ENCODE measurements at places on chromosomes 3 and 15.

DNA sequence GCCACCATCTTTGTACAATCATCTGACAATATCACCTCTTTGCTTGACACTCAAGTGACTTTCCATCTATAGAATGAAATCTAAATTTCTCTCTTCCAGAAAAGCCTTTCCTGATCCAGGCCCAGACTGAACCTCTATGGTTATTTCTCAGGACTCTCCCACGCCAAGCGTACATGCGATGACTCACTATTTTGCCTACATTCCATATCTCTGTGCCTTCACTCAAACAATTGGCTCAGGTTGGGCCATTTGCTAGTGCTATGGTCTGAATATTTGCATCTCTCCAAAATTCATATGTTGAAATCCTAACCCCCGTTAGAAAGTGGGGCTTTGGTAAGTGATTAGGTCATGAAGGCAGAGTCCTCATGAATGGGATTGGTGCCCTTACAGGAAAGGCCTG is 43.9 kb downstream of the ST3GAL6 start:
- no peak for DNase-seq

DNA sequence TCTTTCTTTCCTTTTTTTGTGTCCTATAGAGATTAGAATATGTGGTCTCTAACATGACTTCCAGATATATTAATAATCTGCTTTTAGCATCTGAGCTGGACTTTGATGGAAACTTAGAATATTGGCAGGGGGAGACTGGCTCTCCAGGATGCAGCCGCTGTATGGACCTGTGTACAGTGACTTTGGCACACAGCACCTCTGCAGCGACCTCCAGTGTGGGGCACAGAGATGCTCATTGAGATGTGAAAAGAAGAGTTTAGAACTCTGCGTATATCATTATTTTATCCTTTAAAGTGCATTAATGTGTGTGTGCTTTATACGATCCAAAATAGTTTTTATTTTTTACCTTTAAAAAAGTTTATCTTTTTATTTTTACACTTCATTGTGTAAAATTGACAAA is 18.3 kb downstream of the CFAP161 start:
- no peak for DNase-seq

GRCh38 chr3:151816091-151816604 is 2.2 kb downstream of the AADAC start:
- no peak for DNase-seq

GRCh38 chr3:172246107-172246844 is 202.0 kb downstream of the GHSR start:
- no peak for DNase-seq

- DNase-seq = no peak
Observed at GRCh38 chr3:179969525-179969924, 67.2 kb downstream of the PEX5L start.

DNA sequence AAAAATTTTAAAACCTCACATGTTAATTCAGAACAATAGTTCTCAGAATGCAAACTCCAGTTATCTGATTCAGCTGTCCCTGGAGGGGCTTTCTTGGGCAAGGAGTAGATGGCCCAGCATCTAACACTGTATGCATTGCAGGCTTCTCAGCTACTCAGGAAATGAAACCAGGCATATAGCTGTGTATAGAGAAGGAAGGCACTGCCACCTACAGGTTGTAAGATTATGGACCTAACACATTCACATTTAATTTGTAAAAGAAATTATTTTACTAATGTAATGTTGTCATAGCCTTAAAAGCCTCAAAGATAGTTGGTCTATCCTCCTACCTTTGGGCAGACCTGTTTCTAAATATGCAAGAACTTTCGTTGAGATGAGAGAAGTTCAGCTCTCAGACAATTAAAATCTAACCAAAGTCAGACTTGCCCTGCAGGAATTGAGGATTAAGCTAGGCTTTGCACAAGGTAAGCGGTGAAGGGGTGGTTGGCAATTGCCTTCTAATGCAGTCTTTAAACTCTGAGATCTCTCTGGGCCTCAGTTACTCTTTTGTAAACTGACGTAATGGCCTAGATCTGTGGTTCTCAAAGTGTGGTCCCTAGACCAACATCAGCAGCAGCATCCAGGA is 132.8 kb upstream of the SLC24A5 start:
- DNase-seq = peak; percentile 7

DNA sequence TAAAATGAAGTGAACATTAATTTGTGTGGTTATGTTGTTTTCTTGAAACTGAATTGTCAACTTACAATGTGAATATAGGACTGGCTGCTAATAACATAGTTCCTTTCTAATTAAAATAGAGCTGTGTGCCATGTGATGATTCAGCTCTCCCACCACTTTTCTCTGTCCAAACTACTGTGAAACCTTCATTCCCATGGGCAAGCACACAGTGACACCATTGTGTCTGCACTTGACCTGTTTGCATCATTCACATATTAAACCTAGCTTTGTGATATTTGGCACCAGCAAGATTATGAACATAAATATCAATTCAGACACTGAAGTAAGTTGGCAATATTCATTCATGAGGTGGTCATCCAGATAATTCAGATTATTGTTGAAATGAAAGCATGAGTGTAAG is 78.8 kb upstream of the TCF12 start:
- no peak for DNase-seq

GRCh38 chr3:65627062-65627461 is 411.7 kb downstream of the MAGI1 start:
- DNase-seq = no peak

DNA sequence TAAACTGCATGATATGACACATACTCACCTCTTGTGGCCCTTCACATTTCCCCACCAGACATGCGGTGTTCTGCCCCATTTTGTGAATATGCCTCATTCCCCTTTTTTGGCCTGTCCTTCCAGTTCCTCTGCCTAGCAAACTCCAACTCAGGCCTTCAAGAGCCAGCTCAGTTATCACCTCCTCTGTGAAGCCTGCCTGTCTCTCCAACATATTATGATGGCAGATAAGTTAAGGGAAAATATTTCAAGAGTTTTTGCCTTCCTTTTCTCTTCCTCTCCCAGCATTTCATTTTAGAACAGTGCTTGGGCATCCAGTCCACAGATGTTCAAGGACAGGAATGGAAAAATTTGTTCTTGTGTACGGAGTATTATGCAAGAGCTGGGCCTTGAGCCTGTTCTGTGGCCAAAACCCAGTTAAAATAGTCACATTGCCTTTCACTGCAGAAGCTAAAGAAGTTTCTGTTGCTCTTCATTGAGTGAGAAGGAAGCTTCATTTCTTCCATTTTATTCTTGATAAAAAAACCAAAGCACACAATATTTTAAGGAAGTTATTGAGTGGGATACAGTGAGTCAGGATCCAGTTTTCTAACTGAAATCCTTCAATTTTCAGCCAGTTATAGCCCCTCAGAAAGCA is 192.0 kb downstream of the GHSR start:
- DNase-seq = no peak

DNA sequence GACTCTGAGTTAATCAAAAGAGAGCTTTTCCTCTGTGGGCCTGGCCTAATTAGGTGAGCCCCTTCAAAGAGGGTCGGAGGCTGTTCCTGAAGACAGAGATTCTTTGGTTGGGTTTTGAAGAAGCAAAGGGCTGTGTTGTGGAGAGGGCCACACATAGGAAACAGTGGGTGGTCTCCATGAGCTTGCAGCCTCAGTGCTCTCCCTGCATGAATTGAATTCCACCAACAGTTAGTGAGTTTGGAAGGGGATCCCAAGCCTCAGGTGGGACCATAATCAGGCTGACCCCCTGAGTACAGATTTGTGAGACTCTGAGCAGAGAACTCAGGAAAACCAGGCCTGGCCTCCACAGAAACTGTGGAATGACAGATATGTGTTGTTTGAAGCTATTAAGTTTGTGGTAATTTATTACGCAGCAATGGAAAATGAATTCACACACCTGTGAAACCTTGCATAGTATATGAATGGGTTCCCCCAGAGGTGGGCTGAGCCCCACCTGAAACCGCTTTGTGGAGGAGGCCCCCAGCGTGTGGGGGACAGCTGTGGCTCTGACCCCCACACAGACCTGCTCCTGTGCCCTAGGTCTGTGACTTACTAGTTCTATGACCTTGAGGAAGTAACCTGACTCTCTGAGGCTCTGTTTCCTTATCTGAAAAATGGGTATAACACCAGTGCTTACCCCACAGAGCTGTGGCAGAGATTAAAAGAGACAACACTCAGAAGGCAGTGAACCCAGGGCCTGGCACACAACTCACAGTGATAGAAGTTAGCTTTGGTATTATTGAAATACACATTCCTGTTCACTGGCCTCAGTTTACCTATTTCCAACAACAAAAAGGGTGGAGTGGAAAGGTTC is 431.3 kb downstream of the FOXP1 start:
- DNase-seq = no peak

DNA sequence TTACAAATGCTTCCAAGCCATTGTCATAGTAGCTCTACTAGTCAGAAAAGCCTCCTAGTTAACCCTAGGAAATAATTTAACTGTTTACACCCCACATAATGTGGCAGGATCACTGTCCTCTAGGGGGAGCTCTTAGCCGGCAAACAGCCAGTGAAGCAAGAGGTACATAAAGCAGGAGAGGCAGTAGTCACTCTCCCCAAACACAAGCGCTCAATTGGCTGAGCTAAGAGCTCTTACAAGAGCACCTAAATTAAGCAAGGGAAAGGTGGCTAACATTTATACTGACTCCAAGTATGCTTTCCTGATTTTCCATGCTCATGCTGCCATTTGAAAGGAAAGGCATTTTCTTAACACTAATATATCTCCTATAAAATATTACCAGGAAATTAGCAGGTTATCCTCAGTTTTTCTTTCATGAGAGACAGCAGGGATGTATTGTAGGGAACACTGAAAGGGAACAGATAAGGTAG is 37.6 kb downstream of the NCEH1 start:
- DNase-seq = peak; percentile 81

DNA sequence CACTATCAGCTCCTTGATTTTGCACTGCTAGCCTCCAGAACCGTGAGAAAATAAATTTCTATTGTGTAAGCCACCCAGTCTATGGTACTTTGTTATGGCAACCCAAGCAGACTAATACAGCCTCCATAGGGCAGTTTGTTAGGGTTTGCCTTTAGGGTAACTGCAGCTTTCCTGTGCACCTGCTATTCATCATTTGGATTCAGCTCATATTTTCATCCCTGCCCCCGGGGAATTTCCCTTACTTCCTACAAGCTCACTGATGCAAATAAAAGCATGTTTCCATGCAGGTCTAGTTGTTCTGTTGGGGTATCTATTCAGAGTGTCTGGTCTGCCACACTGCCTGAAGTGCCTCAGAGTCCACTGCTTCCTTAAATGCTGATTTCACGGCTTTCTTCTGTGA is 48.6 kb upstream of the ATOSA start:
- DNase-seq = no peak

DNA sequence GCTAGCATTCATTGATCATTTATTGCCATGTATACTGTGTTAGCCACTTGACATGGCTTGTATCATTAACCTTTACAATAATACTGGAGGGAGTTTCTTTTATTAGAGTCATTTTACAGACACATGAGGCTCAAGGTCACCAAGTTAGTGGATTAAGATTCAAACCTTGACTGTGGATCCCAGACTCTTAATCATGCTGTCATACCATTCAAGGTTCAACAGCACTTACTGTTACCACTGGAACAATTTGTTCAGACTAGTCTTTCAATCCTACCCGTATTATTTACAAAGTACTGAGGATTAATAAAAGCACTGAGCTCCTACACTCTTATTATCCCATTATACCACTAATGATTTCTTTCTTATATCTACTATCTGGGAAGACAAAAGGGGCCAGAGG is 1.2 kb downstream of the COX17 start:
- DNase-seq = no peak

DNA sequence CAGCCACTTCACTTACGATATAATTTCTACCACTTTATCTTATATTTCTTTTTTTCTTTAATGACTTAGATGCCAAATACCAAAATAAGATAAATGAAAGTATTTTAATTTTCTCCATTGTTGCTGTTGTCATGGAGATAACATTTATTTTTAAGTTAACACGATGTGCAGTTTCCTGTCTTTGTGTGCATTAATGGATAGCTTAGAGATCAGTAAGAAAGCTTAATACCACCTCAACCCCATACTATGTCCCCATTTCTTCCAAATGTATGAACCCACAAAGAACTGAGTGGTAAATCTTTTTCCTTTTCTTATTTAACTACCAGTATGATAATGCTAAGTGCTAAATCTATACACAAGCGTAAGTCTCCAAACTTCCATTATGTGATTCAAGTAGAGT is 17.1 kb downstream of the PCNP start:
- DNase-seq = no peak

DNA sequence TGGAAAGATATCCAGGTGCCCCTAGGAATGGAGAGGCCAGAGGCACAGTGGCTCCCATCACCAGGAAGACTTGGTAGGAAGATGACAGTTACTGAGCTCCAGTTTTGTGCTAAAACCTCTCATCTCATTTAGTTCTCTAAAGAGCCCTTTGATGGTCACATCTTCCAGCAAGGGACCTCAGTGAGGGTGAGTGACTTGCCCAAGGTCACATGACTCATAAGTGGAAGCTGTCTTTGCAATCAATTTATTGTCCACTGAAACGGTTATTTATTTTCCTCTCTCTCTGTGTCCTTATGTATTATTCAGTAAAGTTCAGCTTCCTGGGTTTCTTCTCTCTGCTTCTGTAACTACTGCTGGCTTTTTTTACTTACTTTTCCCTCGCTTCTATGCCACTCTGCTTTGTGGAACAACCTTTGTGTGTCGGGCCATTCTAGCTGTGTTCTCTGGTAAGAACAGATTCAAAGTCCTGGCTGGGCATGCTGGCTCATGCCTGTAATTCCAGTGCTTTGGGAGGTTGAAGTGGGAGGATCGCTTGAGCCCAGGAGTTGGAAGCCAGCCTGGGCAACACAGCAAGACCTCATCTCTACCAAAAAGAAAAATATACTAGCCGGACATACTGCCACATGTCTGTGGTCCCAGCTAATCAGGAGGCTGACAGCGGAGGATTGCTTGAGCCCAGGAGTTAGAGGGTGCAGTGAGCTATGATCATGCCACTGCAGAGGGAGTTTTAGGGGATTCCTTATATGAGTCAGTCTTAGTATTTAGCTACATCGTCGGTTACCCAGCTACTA is 55.9 kb downstream of the PDIA5 start:
- no peak for DNase-seq

- DNase-seq = peak; percentile 60
Observed at GRCh38 chr3:15636028-15636709, 34.6 kb downstream of the BTD start.

- DNase-seq = no peak
Observed at GRCh38 chr3:99419116-99419515, 219.3 kb upstream of the COL8A1 start.

- no peak for DNase-seq
Observed at GRCh38 chr3:187011915-187012314, 81.6 kb downstream of the ST6GAL1 start.

GRCh38 chr3:133521946-133522345 is 51.5 kb upstream of the CDV3 start:
- DNase-seq = no peak

- no peak for DNase-seq
Observed at GRCh38 chr3:186003610-186004009, 65.8 kb upstream of the TRA2B start.

- no peak for DNase-seq
Observed at GRCh38 chr3:127735767-127736693, 63.3 kb downstream of the ABTB1 start.
